ENCODE measurements at places on chromosomes 13 and 19.

GRCh38 chr19:37304190-37304883 is 66.6 kb upstream of the ZNF527 start:
- no peak for DNase-seq

DNA sequence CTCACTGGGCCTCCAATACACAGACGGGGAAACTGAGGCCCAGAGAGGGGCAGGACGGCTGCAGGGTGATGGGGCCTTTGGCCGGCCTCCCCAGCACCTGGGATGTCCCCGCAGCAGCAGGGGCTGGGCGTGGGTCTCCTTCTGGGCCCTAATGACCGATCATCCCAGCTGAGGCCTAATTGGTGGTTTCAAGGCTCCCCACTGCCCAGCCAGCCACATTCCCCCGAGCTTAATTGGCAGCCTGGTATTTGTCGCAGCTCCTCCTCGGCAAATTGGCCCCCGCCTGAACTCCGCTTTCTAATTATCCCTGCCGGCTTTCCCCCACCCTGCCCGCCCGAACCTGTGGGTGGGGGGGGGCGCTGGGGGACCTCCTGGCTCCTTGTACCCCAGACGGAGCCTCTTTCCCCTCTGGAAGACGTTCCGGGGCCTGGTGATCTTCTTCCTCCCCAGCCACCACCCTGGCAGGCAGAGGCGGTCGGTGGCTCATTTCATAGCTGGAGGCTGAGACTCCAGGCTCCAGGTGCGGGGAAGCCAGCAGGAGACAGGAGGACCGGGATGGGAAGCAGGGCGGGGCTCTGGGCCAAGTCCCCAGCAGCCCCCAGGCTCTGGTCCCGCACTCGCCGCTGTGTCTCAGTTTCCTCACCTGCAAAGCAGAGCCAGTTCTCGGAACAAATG is 27.2 kb upstream of the WDR18 start:
- DNase-seq: no peak

GRCh38 chr13:110070046-110070445 is 236.9 kb downstream of the COL4A1 start:
- DNase-seq: no peak

DNA sequence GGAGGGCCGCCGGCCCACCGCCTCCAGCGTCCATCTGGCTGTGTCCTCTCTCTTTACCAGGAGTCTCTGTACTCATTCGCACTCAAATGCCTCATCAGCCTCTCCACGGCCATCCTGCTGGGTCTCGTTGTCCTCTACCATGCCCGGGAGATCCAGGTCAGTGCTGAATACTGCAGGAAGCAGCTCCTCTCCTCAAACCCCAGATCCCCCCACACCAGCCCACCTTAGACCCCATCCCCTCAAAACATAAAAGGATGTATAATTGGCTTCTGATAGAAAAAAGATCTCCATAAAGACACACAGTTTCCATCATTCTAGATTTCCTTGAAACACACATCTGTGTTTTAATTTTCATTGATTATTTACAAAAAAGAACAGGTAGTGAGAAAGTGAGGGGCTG is 8.1 kb downstream of the KCNN1 start:
- no peak for DNase-seq

Measured in activated CD4-positive, alpha-beta T cell treated with anti-CD3 and anti-CD28 coated beads, Interleukin-2, amount 50 U/mL, for 1 hour (primary cell).